ENCODE measurements at places on chromosomes 5 and 9.

DNA sequence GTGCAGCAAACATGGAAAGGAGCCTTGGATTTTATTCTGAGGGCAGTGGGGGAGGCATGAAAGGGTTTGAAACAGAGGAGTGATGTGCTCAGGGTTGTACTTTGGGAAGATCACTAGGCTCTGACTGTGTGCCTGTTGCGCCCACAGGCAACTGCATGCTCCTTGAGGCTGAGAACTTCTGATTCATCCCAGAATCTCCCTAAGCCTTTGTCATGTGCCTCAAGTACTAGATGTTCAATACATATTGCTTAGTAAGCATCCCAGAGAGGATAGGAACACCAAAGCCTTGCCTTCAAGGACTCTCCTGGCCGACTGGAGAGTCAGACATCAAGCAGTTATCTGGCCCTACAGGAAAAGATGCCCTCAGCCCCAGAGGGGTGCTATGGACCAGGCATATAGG lies 54.1 kb downstream of the ARHGEF37 start:
- no peak for DNase-seq

DNA sequence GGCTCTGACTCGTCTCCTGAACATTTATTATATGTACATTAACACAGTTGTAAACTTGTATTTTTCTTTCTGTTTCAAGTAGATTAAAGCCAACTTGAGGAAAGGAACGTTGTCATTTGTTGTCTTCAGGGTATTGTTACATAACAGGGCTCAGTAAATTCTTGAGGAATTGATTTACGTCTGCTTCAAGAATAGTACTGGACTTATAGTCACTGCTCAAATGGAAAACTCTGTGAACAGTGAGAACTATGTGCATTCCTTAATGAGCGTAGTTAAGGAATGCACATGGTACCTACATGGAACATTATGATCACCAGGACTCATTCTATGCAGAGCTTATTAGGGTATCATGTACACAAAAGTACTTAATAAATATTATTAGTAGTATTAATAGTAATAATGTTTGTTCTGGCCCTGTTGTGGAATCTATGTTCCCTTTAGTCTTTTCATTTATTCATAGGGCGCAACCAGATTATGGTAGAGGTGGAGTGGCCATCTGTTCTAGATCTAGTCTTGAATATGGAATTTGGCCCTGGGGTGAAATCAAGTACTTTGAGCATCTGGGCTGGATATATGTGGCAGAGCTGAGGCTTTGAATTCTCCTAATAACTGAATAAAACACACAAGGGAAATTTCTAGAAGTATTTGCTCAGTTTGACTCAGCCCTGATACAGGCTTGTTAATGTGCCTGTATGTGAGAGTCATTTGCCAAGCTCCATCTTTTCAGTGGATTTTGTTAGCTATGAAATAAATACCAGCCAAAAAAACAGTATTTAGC lies 108.6 kb upstream of the SH3GL2 start:
- no peak for DNase-seq

- no peak for DNase-seq
These were observed 787.4 kb upstream of the RGMB start for GRCh38 chr5:97986069-97986468.

DNA sequence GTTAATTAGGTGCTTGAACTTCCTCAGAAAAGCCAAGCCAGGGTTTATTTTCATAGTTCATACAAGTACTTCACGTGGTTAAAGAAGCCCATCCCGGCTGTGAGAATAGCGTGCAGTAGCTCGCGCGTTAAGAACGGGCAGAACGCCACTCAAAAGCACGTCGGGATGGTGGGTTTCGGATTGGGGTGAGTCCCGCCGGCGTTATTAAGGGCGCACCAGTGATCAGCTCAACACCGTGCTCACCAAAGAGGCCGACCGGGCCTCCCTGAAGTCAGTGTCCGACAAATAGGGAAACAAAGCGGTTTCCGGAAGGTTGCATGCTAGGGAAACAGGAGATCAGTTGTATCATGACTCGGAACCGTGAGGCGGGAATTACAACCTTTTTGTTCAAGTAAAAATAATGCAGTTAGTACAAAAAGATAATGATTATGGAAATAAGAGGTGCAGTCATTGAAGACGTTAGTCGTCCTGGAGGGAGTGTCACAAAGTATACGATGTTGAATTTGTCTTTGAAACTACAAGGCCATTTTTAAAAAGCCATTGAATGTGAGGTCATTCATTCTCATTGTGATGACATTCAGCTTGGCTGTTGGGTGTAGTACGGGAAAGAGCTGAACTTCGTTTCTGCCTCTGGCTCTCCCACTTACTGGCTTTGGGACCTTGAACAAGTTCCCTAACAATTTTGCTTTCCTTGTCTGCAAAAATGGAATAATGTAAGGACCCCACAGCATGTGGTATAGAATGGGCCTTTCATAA lies 992 bp downstream of the SETD9 start:
- no peak for DNase-seq

GRCh38 chr5:107557051-107557658 lies 113.6 kb downstream of the EFNA5 start:
- DNase-seq, result no peak

DNA sequence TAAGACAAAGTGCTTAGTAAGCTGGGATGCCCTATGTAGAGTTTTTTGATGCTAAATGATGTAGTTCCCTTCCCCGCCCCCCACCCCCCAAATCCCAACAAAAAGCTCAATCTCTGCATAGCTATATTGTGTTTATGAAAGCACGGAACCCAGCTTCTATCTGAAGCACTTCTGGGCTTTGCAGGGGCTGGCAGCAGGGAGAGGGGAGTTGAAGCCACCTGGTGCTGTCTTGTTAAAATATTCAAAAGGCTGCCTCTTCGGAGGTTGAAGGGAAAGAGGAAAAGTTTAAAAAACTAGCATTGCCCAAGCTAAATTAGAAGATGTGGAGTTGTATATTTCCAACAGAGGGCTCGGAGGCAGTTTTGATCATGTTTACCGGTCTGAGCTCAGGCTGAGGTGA lies 5.0 kb upstream of the TNC start:
- DNase-seq, result no peak

- DNase-seq, result no peak
These were observed 84.5 kb upstream of the MOCS2 start for GRCh38 chr5:53194086-53194485.
